ENCODE measurements at places on chromosomes 12 and 14.

DNA sequence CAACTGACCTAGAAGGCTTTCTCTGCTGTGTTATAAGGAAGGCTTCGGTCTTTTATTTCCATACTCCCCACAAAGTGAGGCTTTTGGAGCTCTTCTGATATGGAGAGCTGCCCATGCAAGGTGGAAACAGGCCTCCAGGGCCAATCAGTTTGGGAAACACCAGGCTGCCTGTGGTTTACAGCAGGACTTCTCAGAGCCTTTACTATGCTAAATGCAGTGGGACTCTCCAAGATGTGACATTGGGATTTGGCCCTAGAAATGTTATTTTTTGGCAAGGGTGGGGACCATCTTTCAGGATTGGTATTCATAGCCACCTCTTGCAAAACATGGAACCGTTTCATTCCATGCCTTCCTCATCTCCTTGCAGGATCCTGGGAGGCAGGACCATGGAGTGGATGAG is 3.7 kb downstream of the ACACB start:
- H3K4me3 ChIP-seq = no peak overlapping the region
- H3K36me3 ChIP-seq = no peaks in the 10 kb centered on the region
- H3K27ac ChIP-seq = no peak overlapping the region
- DNase-seq = no peak

DNA sequence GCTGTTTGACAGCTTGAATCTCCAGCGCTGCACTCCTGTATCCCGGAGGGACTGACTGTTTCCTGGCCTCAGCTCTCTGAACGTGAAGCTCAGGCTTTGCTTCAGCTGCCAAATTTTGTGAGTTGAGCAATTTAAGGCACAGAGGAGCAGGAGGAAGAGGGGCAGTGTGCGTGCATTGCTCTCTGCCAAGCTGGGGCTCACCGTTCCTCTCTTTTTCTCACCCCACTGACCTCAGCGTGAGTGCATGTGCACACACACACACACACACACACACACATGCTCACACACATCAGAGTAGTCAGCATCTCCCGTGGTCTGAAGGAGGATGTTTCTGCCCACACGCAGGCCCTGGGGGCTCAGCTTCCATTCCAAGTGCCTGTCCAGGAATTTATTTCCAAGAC is 27.8 kb upstream of the BDKRB2 start:
- no peaks in the 10 kb centered on the region for H3K27me3 ChIP-seq
- H3K36me3 ChIP-seq = no peaks in the 10 kb centered on the region
- no peak overlapping the region for H3K4me3 ChIP-seq
- no peak for DNase-seq
- H3K4me1 ChIP-seq = no peaks in the 10 kb centered on the region
- no peak overlapping the region for H3K27ac ChIP-seq

- no peaks in the 10 kb centered on the region for H3K4me1 ChIP-seq
- DNase-seq = no peak
- no peak overlapping the region for H3K4me3 ChIP-seq
- H3K27ac ChIP-seq = no peak overlapping the region
Observed at GRCh38 chr12:128235635-128236417, 31.1 kb upstream of the TMEM132C start.

- no peaks in the 10 kb centered on the region for H3K4me1 ChIP-seq
- no peaks in the 10 kb centered on the region for H3K36me3 ChIP-seq
- H3K27me3 ChIP-seq = no peaks in the 10 kb centered on the region
- no peak for DNase-seq
Observed at GRCh38 chr12:100801320-100801719, 6.7 kb downstream of the ANO4 start.

GRCh38 chr12:10068644-10069043 is 30.1 kb downstream of the CLEC1A start:
- no peak overlapping the region for H3K4me3 ChIP-seq
- H3K36me3 ChIP-seq = no peaks in the 10 kb centered on the region
- peaks cover 3% of the 10 kb centered on the region for H3K4me1 ChIP-seq
- peak overlapping the region; percentile 66 for H3K27ac ChIP-seq
- H3K27me3 ChIP-seq = no peaks in the 10 kb centered on the region

DNA sequence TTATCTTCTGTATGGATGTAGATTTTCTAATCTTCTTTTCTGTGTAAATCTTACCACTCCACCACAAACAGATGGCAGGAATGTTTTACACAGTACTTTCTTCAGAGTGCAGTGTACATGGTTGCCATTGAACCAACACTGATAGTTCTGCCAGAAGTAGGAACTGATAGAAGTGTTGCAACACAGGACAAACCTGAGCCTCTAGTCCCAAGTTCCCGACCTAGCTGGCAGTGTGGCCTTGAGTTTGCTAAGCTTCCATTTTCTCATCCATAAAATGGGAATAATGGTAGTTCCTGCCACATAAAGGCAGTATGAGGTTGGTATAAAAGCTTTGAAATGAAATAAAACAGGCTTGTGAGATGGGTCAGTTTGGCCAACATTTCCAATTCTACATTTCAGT is 50.8 kb upstream of the SAV1 start:
- no peaks in the 10 kb centered on the region for H3K36me3 ChIP-seq
- H3K27me3 ChIP-seq = no peaks in the 10 kb centered on the region
- no peaks in the 10 kb centered on the region for H3K4me1 ChIP-seq
- no peak overlapping the region for H3K4me3 ChIP-seq

- no peak within 1 kb of the TSS for H3K4me3 ChIP-seq
- no peak for DNase-seq
- no peak within 1 kb of the TSS for H3K27ac ChIP-seq
- no peaks in the 10 kb centered on the region for H3K27me3 ChIP-seq
- no peaks in the 10 kb centered on the region for H3K36me3 ChIP-seq
Observed at GRCh38 chr12:9881246-9881645, at the start of gene KLRF2. KLRF2 (plus strand) TSS chr12:9881489; CDS start chr12:9881596, 107 bp downstream.

GRCh38 chr12:16300736-16301135 is 23.3 kb upstream of the SLC15A5 start:
- H3K4me3 ChIP-seq = no peak overlapping the region
- DNase-seq = no peak
- H3K4me1 ChIP-seq = no peaks in the 10 kb centered on the region
- no peaks in the 10 kb centered on the region for H3K36me3 ChIP-seq
- H3K27me3 ChIP-seq = no peaks in the 10 kb centered on the region

DNA sequence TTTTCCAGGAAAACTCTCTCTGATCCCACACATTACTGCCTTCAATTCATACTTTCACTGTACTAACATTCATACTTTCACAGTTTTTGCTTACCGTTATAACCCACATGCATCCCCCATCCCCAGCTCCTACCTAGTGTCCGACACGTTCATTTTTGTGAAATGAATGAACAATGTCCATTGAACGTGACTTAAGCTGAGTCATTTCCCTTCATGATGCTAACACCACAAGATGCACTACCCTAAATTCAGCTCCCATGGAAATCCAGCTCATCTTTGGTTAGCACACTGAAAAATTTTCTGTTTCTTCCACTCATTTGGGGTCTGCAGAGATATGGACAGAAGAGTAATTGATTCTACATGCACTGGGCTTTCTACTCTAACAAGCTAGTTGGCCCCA is 84.7 kb downstream of the GALNT4 start:
- no peak overlapping the region for H3K4me3 ChIP-seq
- DNase-seq = no peak
- H3K27ac ChIP-seq = no peak overlapping the region

DNA sequence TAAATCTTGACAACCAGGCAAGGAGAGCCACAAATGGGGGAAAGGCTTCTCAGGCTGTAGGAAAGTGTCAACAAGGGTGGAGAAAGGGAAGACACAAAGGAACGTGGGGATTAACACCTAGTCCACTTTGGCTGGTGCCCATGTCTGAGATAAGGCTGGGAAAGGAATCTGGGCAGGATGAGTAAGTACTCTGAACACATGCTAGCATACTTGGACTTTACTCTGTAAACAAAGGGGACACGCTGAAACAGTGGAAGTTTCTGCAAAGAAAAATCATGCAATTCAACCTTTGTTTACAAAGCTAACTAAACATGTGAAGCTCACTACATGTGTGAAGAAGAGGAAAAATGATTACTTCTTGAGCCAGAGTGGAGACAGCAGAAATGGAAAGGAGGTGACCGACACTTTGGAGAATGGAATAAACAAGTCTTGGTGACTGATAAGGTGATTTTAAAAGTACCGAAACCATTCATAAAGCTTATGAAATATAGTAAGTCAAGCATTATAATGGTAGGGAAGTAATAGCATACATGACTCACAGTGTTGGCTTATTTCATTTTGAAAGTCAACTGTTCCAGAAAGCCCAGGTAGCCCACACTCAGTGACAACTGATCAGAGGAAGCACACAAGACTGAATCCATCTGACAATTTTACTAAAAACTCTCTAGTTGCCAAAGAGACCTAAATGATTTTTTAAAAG is 13.2 kb downstream of the CPNE8 start:
- H3K36me3 ChIP-seq = no peaks in the 10 kb centered on the region
- DNase-seq = peak; percentile 36
- no peak overlapping the region for H3K4me3 ChIP-seq
- no peaks in the 10 kb centered on the region for H3K27me3 ChIP-seq

GRCh38 chr14:90642244-90642717 is 173.9 kb downstream of the TTC7B start:
- no peaks in the 10 kb centered on the region for H3K4me1 ChIP-seq
- no peak overlapping the region for H3K27ac ChIP-seq
- peaks cover 4% of the 10 kb centered on the region for H3K36me3 ChIP-seq
- no peak overlapping the region for H3K4me3 ChIP-seq
- DNase-seq = no peak

GRCh38 chr14:103710771-103711377 is 4.4 kb downstream of the XRCC3 start:
- H3K27me3 ChIP-seq = no peaks in the 10 kb centered on the region
- no peaks in the 10 kb centered on the region for H3K36me3 ChIP-seq
- peaks cover 4% of the 10 kb centered on the region for H3K4me1 ChIP-seq
- no peak for DNase-seq
- no peak overlapping the region for H3K27ac ChIP-seq

DNA sequence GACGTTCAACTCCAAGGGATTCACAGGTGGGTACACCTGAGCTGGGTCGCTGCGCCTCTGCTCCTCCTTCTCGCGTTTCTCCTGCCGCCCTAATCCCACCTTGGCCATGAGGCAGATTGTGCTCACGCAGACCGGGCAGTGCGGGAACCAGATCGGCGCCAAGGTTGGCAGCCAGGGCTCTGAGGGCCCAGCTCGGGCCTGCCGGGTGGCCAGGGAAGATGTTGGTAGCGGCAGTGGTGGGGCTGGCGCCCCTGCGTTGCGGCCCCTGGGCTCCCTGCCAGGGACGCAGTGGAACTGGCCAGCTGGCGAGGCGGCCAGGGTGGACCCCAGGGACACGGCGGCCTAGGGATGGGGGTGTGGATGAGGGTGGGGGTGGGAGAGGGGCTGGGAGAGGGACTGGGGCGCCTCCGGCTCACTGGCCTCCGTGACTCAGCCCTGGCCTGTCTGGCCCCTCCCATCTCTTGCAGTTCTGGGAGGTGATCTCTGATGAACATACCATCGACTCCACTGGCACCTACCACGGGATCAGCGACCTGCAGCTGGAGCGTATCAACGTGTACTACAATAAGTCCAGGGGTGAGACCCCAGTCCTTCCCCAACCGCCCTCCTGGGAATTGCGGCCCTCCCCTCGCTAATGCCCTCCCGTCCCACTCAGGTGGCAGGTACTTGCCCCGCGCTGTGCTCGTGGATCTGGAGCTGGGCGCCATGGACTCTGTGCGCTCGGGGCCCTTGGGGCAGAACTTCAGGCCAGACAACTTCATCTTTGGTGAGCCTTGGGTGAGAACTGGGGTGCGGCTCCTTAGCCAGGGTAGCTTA is 114.9 kb upstream of the ALG10B start:
- no peaks in the 10 kb centered on the region for H3K36me3 ChIP-seq
- no peak overlapping the region for H3K4me3 ChIP-seq
- no peak for DNase-seq

- no peak for DNase-seq
- H3K4me3 ChIP-seq = no peak overlapping the region
- H3K27ac ChIP-seq = no peak overlapping the region
- H3K4me1 ChIP-seq = no peaks in the 10 kb centered on the region
- H3K36me3 ChIP-seq = no peaks in the 10 kb centered on the region
Observed at GRCh38 chr12:67662910-67663538, 14.5 kb downstream of the DYRK2 start.

- H3K27me3 ChIP-seq = no peaks in the 10 kb centered on the region
- H3K36me3 ChIP-seq = no peaks in the 10 kb centered on the region
Observed at GRCh38 chr12:96176575-96176974, 17.6 kb upstream of the ELK3 start.

DNA sequence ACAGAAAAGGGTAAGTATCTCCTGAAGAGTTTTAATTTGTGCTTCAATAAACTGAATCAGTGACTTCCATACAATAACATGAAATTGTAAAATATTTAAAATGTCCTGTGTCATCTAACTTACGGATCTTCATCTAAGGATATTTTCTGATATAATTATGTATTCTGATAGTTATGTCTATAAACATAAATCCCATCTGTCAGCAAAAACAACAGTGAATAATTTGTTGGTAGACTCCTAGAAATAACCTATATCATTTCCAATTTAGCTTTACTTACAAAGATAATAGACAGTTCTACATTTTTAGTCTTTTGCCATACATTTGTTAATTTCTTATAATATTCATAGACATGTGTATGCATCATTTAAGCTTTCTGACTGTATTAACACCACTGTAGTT is 293.9 kb downstream of the CCDC91 start:
- H3K36me3 ChIP-seq = no peaks in the 10 kb centered on the region
- H3K27me3 ChIP-seq = no peaks in the 10 kb centered on the region
- no peak overlapping the region for H3K27ac ChIP-seq
- no peak overlapping the region for H3K4me3 ChIP-seq
- no peaks in the 10 kb centered on the region for H3K4me1 ChIP-seq
